Activated CD8-positive, alpha-beta memory T cell treated with anti-CD3 and anti-CD28 coated beads for 1 hour (primary cell): ENCODE measurements at places on chromosomes 16 and 17.

- DNase-seq: peak; percentile 59
These were observed 6.3 kb downstream of the CCDC102A start for GRCh38 chr16:57530104-57530521.

DNA sequence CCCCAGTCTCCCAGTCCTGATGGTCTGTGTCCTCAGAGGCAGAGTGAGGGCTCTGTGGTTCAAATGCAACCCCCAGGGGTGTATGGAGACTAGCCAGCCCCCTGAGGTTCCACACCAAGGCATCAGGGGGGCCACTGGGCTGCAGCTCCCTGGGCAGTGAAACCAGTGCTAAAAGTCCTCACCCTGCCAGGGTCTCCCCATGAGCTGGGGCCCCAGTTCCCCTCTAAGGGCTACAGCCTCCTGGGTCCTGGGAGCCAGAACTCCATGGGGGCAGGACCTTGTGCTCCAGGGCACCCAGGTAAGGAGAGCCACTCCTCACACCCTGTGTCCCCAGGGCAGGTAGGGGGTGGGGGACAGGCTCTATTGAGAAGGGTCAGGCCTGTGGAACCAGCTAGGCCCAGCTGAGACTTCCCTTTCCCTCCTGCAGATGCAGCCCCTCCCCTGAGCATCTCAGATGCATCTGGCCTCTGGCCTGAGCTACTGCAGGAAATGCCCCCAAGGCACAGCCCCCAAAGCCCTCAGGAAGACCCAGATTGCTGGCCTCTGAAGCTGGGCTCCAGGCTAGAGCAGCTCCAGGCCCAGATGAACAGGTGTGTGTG lies 6.4 kb upstream of the DCAF7 start:
- no peak for DNase-seq

DNA sequence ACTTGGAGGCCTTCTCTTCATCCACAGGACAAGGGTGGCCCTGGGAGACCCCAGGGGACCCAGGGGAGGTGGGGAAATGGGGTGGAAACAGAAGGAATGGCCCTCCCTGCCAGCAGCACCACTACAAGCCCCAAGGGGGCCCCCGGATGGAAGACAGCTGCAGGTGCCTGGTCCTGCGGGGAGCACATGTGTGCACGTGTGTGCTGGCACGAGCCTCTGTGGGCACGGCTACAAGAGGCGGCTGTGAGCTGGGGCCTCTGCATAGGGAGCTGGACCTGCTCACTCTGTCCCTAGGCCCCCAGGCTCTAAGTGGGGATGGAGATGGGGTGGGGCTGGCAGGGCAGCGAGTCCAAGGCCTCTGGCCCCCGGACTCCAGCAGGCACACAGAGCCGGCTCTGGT lies 13.2 kb upstream of the AATK start:
- no peak for DNase-seq

DNA sequence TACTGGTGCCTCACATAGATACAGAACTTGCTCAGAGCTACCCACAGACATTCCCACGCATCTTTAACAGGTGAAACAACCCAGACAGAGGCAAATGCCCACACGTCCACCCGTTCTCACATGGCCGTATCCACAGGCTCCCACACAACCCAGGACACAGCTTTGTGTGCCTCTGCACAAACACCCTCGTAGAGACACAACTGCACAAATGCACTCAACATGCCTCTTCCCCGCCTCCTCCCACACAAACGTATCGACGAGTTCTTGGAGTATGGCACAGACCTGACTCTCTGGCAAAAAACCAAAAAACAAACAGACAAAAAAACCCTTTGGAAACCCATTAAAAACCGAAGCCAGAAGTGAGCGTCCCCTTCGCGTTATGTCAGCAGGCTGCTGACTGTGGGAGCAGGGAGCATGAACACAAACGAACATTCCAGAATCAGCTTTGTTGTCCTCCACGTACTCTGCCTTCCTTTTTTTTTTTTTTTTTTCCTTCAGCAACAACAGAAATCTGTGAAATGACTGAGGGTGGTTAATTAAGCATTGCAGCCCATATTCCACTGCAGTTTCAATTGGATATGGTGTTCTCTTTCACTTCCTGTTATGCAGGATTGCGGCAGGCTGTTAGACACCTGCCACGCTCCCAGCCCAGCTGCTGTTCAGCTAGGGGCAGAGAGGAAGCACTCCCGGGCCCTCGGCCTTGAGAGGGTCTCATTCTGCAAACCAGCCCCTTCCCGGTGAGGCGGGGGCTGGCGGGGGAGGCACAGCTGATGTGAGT lies 313.7 kb downstream of the MAF start:
- no peak for DNase-seq

GRCh38 chr17:73284906-73285602 lies 23.4 kb upstream of the CPSF4L start:
- no peak for DNase-seq

DNA sequence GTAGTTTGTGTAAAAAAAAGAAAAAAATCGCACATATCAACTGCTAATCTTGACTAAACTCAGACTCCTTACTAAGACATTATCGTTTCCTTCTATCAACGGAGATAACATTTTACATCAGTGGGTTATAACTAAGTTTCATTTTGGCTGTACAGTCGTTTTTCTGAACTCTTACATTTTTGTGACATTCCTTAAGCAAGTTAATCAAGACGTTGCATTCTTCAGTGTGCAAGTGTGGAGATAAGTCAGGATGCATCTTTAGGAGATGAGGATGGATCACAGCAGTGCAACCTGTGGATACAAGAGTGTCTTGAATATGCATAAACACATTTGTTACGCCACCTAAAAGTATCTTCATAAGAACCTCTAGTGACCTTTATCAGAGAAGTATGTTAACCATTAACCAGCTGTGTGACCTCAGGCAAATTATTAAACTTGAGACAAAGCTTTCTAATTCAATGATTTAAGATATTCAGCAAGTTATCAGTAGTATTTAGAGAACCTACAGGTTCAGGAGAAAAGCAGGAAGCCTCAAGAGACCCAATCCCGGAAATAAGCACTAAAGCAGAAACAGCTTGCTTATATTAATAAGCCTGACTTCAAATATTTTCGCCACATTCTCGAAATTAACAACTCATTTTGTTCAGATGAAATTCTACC lies 9.4 kb downstream of the CMC2 start:
- DNase-seq: no peak

DNA sequence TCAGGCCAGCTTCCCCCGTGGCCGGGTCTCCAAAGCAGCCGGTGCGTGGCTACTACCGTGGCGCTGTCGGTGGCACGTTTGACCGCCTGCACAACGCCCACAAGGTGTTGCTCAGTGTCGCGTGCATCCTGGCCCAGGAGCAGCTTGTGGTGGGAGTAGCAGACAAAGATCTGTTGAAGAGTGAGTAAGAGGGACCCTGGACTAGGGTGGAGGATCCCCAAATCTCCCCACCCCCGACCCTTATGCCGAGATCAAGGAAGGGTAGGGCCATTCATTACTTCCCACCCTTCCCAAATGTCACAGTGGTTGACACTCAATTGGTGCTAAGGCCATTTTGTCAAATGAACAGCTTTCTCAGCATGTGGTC lies 1.2 kb downstream of the COASY start:
- DNase-seq: no peak

GRCh38 chr16:12546918-12547607 lies 256.6 kb downstream of the CPPED1 start:
- DNase-seq: no peak

- no peak for DNase-seq
These were observed 34.1 kb downstream of the HIC1 start for GRCh38 chr17:2089021-2089422.

- DNase-seq: no peak
These were observed 18.2 kb downstream of the WFDC1 start for GRCh38 chr16:84312783-84313382.

GRCh38 chr17:69802045-69802740 lies 272.8 kb upstream of the KCNJ16 start:
- DNase-seq: no peak

GRCh38 chr17:80452173-80452915 lies 24.1 kb downstream of the NPTX1 start:
- no peak for DNase-seq

DNA sequence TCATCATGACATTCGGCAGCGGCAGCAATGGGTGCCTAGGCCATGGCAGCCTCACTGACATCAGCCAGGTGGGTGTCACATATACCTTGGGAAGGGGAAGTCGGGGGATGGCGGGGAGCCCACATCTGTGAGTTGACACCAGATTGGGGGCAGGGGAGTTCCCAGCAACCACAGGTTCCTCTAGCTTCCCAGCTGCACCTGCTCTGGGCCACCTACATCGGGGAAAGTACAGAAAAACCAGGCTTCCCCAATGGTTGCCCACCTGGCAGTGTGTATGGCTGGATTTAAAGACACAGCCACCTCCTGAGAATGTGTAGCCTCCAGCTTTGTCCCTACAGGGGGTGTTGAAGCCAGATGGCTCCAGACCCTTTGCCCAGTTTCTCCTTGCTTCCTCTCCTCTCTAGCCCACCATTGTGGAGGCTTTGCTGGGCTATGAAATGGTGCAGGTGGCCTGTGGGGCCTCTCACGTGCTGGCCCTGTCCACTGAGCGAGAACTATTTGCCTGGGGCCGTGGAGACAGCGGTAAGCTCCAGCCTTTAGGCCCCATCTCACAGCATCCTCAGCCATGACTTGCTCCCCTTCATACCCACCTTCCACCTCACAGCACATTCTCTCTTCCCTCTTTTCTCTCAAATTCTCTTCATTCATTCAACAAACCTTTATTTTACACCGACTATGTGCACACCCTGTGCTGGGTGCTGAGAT lies 5.0 kb upstream of the TRAF4 start:
- DNase-seq: no peak

- DNase-seq: no peak
These were observed 151.7 kb upstream of the COX10 start for GRCh38 chr17:13917634-13918033.

GRCh38 chr17:76834870-76835269 lies 33.3 kb upstream of the MGAT5B start:
- no peak for DNase-seq

DNA sequence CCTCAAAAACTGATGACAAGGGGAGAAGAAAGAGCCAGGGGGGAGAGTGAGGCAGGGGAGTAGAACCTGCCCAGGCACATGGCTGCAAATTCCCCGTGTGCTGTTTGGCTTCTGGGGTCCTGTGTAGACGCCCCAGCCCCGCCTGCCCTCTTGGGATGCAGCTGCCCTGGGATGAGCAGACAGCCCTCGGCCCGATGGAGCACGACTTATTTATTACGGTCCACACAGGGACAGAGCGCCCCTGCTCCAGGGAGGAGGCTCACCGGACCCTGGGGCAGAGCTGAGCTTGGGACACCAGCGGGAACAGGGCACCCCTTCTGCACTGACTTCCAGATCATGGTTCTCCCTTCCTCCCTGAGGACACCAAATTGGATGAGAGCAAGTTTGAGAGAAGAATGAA lies 9.1 kb downstream of the LDHD start:
- DNase-seq: no peak

GRCh38 chr16:3509470-3509928 lies 8.7 kb downstream of the CLUAP1 start:
- DNase-seq: peak; percentile 55

GRCh38 chr17:47239967-47240651 lies 13.5 kb upstream of the ITGB3 start:
- no peak for DNase-seq

- no peak for DNase-seq
These were observed 77.4 kb upstream of the SMIM36 start for GRCh38 chr17:55588446-55589242.

DNA sequence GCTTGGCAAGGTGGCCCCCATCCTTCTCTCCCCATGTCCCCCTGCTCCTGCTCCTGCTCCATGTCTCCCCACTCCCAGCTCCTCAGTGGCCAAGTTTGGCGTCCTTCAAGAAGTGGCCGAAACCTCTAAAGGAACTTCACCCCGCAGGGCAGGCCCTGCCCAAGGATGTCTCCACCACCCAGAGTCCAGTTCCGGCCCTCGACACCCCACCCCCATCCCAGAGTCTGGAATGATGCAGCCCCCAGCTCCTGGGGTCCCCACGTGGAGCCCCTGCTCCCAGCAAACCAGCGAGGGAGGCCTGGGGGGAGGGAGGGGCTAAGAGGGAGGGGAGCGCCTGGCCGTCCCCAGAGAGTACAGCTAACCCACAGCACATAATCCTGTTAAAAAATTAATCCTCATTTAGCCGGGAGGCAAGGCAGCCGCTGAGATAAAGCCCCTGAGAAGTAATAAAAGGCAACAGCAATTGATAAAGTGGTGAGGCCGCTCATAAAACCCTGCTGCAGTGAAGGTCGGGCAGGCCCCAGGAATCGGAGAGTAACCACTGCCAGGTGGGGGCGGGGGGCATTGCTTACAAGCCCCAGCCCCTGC lies 9.9 kb upstream of the ENPP7 start:
- DNase-seq: no peak

DNA sequence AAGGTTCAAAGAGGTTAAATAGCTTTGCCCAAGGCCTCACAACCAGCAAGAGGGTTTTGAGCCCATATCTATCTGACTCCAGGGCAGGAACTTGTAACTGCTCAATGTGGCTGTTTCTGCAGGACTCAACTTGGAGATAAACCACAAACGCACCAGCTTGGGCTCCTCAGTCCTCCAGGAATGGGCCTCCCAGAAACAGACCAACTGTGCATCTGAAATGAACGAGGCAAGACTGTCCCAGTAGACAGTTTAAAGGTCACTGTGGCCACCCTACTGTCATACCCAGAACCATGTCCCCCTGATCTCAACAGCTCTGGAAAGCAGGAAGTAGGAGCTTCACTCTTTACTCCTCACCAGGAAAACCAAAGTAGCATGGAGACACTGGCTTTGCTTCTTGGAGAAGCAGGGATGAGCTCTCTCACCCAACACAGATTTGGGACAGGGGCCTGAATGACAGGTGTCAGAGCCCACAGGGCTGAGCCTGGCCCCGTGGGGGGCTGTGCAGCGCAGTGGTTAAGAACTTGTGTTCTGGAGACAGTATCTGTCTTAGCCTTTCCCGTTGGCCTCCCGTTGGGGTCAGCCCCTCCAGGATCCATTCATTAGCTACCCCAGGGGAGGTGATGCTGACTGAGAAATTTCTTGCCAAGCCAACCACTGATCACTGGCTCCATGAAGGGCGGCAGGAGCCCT lies 2.3 kb upstream of the CALB2 start:
- no peak for DNase-seq

DNA sequence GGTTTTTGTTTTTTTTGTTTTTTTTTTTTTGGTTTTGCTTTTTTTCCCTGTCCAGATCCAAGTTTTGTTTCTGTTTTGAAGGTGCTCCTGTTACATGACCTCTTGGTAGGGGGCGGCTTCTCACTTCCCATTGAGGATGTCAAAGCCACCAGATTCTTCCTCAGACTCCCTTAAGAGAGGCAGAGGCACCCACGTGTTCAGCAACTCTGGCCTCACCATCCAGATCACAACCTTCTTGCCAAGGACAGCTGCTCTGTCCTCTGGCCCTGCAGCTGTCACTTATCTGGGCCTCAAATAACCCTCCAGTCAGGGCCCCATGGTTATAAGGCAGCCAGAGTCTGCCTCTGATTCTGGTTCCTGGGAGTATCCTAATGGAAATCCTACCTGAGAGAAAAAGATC lies 208.5 kb downstream of the STX8 start:
- DNase-seq: no peak

GRCh38 chr17:12985431-12986293 lies 32.2 kb downstream of the ELAC2 start:
- DNase-seq: no peak
